T-cell (primary cell): ENCODE measurements at places on chromosomes 12 and 14. TPM values are rescaled to one million over a fixed set of nuclear protein-coding genes. Genes with fewer than 3 reads are reported as not detected.

GRCh38 chr12:18700271-18700670, 37.5 kb downstream of the PLCZ1 start:
- no peaks in the 10 kb centered on the region for H3K36me3 ChIP-seq
- H3K27ac ChIP-seq: no peak overlapping the region
- no peak for DNase-seq
- H3K4me3 ChIP-seq: no peak overlapping the region
- H3K27me3 ChIP-seq: no peaks in the 10 kb centered on the region
- no peaks in the 10 kb centered on the region for H3K4me1 ChIP-seq

The DLK1 gene
- not detected for total RNA-seq

The KLRC3 gene
- total RNA-seq: 1.3 TPM

DNA sequence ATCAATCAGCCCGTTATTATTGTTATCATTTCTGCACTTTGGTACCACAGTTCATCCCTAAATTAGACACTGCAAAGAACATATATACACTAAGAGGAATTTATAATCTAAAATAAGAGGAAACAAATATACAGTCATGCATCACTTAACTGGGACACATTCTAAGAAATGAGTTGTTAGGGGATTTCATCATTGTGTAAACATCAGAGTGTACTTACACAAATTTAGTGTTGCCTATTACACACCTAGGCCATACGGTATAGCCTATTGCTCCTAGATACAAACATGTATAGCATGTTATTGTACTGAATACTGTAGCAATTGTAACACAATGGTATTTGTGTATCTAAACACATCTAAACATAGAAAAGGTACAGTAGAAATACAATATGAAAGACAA, 190.5 kb downstream of the BMP4 start:
- no peaks in the 10 kb centered on the region for H3K27me3 ChIP-seq
- H3K36me3 ChIP-seq: no peaks in the 10 kb centered on the region
- no peak for DNase-seq
- H3K27ac ChIP-seq: no peak overlapping the region
